Iris pigment epithelial cell (primary cell): ENCODE measurements at places on chromosomes 1 and 21.

DNA sequence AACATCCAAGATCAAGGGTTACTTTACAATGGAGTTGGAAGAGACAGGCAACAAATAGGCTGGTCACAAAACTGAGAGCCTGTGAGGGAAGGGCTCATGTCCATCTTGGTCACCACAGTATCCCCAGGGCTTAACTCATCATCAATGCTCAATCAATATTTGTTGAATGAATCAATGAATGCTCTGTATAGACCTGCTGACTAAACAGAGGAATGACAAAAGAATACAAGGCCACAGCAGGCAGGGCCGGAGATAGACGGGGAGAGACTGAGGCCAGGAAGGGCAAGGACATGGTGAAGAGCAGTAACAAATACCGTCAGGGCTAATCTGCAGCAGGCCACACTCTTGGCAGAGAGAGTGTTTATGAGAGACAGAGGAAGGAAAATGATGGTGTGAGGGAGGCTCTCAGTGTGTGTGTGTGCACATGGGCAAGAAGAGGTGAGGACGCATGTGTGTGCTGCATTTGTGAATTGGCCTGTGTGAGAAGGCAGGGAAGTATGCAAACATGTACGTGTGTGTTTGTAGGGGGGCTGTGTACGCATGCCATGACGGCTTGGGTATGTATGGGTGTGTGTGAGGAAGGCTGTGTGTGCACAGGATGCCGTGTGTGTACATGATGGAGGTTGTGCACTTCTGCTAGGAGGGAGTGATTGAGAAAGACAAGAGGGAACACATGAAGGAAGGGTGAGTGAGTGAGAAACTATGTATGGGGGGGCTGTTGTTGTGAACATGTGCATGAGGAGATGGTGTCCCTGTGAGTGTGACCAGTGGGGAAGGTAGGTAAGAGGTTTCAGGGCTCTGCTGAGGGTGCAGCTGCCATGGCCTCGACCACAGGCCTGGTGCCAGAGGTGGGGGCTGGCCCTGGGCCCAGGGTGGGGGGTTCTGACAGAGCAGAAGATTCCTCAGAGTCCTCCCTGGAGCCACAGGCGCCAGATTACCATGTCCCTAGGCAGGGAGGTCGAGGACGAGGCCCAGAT is 15.4 kb downstream of the AHDC1 start:
- peak; percentile 82 for DNase-seq

DNA sequence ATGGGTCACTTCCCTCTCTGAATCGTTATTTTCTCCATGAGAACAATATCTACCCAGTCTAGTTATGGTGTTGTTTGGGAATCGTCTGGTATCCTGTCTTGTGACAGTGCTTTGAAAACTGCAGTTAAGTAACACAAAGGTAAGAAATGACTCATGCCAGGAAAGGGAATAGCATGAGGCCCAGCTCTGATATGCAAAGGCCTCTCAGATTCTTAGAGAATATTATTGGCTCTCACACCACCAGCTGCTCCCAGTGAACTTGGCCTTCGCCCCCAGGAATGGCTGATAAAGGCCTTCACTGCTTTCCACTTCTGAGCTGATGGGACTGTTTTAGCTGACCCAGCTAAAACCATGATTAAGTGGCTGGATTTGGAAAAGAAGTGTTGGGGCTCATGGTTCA is 27.1 kb downstream of the NEK2 start:
- peak; percentile 70 for DNase-seq

- DNase-seq: no peak
These were observed 617 bp downstream of the KIRREL1 start for GRCh38 chr1:157993918-157994605.

DNA sequence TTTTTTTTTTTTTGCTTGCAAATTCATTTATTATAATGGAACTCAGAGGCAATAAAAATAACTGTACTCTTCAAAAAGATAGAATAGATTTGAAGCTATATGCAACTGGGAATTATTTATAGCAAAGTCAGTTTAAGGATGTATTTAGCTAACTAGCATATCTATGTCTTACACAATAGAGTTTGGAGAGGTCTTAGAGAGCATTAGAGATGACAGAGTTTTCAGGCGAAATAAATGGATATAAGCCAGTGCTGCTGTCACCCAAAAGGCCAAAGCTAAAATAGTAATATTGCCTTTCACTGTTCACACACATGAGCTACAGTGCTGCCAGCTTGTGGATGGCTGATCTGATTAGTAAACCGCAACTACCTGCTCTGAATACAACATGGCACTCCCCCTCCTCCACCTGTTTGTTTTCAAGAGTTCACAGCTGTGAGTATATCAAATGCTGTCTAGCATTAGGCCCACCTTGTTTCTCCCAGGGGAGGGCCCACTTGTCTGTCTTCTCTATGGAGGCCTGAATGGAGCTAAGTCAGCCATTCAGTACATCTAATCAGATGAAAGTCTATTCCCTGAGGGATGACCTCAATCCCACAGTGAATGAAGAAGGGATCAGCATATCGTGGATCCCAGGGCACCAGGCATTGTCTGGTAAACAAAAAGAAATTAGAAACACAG is 25.2 kb upstream of the SSX2IP start:
- DNase-seq: no peak

- DNase-seq: peak; percentile 10
These were observed 38.4 kb downstream of the AHCTF1 start for GRCh38 chr1:246893191-246893939.

GRCh38 chr1:151336556-151336955 is 9.3 kb upstream of the PI4KB start:
- no peak for DNase-seq

- no peak for DNase-seq
These were observed 5.9 kb downstream of the SELENON start for GRCh38 chr1:25805863-25806225.

DNA sequence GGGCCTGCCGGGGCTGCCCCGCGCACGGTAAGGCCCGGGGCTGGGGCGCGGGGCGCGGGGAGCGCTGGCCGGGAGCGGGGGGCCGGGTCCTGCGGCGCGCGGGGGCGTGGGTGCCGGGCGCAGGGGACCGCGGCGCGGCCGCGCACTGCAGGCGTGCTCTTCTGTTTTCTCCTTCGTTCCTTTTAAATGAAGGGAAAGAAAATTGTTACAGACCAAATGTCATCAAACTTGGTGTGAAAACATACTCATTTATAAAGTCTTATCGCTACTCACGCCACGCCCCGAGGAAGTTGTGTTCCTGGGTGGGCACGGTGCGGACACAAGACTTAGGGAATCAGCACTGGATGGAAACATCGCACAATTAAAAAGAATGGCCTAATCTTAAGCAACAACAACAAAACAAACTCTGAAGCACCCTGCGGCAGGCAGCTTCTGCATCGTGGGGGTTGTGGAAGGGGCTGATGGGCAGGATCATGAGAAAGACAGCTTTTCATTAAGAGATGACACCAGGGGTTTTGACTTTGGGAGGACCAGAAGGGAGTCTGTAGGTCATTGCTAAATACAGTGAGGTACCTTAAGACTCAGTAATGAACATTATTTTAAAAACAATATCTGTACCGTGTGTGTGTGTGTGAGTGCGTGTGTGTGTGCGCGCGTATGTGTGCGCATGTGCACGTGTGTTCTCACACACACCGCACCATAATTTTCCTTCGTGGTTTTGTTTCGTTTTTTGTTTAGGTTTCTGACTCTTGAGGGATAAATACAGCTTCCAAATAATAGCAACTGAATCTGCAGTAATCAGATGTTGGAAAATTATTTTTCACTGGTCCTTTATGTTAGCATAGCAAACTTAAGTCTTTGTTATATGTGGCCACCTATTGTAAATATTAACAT is 548 bp downstream of the B3GALT5 start:
- DNase-seq: no peak
